ENCODE measurements at places on chromosomes 3 and 15.

- DNase-seq, result peak; percentile 67
Measured at GRCh38 chr3:120449701-120450599, 842 bp downstream of the FSTL1 start.

DNA sequence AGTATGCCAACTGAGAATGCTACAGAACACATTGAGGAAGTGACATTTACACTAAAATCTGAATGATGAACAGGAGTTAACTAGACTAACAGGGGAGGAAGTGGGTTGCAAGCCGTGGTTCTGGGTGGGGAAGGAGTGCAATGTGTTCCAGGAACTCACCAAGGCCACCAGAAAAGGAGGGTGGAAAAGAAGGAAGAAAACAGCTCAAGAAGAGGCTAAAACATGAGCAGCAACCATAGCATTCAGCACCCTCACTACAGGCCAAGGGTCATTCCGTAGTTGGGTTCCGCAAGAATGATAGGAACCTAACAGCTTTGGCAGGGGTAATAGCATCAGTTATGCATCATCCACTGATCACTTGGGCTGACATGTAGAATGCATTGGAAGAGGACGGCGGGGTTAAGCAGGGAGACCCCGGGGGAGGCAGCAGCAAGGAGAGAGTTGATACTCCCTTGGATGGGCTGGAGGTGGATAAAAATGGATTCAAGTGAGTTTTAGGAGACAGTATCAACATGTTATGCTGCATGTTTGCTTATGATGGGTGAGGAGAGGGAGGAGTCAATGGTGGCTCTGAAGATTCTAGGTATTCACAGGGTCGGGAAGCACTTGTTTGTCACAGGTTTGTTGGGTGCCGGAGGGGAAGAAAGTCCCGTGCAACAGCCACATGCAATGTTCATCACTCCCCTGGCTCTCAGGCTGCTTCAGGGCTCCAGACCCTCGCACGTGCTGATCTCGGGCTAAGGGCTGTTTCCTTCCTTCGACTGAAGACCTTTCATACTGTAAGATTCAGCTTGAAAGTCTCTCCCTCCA lies 53.2 kb downstream of the LIPC start:
- no peak for DNase-seq

- DNase-seq, result peak; percentile 37
Measured at GRCh38 chr3:160801386-160802118, 45.5 kb downstream of the PPM1L start.

DNA sequence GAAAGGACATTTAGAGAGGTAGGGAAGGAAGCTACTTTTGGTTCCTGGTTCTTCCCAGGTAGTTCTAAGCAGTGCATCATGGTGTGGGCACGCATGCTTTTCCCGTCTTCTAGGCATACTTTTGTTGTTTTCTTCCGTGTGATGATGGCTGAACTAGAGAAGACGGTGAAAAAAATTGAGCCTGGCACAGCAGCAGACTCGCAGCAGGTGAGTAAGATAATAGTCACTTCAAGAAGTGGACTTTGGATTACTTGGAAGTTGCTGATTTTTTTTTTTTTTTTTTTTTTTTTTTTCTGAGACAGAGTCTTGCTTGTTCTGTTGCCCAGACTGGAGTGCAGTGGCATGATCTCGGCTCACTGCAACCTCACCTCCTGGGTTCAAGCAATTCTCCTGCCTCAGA lies 17.9 kb downstream of the FANCD2OS start:
- DNase-seq, result no peak

- peak; percentile 4 for DNase-seq
Measured at GRCh38 chr3:3998140-3998922, 199.1 kb downstream of the LRRN1 start.

GRCh38 chr3:172309741-172310427 lies 138.4 kb downstream of the GHSR start:
- DNase-seq, result no peak

- peak; percentile 49 for DNase-seq
Measured at GRCh38 chr3:52108302-52109232, 45.7 kb downstream of the POC1A start.

DNA sequence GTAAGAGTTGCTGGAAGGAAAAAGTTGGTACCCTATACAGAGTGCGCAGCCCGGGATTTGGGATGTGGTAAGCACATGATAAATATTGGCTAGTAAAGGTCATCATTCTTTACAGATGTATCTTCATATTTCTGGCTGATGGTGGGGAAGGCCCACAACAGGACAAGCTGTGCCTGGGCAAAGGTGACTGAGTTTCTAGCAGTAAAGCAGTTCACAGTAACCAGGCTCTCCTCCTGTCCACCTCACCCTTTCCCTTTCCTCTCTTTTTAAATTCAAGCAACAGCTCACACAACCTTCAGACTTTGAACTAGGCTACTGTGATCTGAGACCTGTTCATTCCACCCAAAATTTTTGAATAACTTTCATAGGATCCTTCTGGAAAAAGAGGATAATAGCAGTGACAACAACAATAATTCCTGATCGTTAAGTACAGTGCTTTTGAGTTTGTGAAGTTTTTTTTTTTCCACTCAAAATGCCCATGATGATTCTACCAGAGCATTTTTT lies 145.9 kb upstream of the TBL1XR1 start:
- no peak for DNase-seq

DNA sequence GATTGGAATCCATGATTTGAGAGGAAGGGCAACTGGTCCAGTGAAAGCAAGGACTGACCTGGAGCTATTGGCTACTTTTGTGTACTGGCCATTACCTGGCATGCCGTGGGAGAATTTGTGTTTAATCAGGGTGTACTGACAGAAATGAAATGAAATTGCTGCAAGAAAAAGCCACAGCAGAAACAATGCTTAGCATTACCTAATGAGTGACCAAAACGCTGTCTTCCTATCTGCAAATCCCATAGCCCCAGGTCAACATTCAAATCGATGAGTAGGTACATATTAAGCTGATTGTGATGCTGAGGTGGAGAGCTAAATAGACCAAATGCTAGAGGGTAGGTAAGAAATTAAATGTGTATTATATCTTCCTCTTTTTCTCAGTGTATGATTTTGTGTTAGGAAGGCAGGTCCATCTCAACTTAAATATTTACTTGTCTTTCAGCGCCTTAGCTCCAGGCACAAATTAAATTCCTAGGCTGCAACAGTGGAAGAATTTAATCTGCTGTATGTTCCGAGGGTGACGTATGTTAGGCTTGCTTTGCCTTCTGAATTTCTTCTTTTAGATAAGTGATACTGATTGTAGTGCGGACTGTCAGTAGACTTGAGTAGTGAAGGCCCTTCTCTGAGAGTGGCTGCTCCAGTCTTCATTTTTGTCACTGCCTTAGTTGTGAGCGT lies 331.1 kb downstream of the SV2B start:
- DNase-seq, result no peak

GRCh38 chr3:196736670-196737374 lies 2.8 kb upstream of the PAK2 start:
- DNase-seq, result peak; percentile 33

GRCh38 chr3:73499787-73500186 lies 125.0 kb downstream of the PDZRN3 start:
- DNase-seq, result peak; percentile 10

- no peak for DNase-seq
Measured at GRCh38 chr15:41971895-41972252, 483 bp downstream of the EHD4 start.

DNA sequence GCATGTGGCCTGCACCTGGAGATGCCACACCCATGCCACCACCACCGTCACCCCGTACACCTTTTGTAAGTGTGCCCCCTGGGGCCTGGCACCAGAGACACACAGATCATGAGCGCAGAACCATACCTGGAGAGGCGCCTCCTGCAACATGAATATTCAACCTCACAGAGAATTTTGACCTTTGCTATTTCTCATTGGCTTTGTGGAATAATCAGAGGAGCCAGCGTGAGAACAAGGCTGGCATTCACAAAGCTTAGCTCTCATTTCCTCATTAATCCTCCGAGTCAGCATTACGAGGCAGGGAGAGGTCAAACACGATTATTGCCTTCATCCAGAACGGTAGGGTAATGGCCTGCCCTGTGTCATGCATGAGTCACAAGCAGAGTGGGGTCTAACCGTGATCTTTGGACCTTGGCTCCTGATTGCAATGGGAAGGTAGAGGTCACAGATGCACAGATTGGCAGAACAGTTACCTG lies 73.0 kb upstream of the POMGNT2 start:
- DNase-seq, result peak; percentile 33

DNA sequence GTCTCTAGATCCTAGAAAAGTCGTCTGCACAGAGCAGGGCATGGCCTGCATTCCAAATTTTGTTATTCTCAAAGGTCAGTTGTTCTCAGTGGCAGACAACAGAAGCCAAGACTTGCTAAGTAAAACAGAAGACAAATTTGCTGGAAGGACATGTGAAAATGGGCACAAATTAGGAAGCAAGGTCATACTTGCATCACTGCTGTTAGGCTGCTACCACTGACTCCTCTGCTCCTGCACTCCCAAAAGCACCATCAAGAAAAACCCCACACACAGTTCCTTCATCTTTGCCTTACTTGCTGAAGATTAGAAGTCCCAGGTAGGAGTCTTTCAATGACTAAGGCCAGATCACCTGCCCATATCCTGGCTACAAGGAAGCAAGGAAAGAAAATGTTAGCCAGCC lies 69.9 kb upstream of the ATP2C1 start:
- no peak for DNase-seq

- no peak for DNase-seq
Measured at GRCh38 chr3:18469775-18470174, 44.6 kb upstream of the SATB1 start.

- no peak for DNase-seq
Measured at GRCh38 chr3:52036829-52037228, 19.5 kb downstream of the DUSP7 start.

DNA sequence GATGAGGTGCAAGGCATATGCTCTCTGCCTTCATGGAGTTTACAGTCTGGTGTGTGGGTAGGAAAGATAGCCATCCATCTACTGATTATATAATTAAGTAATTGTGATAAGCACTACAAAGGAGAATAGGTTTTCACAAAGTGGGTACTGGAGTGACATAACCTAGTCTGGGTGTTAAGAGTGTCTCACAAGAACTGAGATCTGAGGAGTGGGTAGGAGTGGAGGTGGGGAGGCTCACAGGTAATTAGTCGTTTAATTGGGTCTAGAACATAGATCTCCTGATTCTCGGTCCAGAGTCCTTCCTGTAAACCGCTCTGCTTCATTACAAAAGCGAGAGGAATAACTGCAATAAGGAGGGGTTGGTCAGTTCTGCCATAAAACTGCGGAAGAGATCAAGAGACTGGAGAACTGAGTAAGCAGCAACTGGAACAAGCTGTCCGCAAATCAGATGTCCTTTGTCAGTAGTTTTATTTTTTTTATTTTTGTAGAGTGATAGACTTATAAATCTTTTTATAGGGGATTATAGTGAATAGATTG lies 2.2 kb downstream of the NEO1 start:
- no peak for DNase-seq

DNA sequence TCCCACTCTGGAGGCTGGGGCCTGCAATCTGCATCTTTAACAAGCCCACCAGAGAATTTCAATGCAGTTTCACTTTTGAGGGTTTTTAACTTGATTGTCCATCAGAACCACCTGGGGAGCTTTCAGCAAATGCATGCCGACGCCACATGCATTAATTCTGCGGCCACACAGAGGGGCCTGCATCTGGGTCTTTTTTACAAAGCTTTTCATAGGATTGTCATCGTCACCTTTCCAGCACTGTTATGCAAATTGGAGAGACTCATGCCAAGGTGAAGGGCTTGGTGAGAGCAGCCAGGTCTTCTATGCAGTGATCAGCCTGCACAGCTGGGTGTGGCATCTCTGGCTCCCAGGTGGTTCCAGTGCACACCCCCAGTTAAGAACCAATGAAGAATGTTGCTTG lies 143.0 kb upstream of the CTDSPL start:
- no peak for DNase-seq

DNA sequence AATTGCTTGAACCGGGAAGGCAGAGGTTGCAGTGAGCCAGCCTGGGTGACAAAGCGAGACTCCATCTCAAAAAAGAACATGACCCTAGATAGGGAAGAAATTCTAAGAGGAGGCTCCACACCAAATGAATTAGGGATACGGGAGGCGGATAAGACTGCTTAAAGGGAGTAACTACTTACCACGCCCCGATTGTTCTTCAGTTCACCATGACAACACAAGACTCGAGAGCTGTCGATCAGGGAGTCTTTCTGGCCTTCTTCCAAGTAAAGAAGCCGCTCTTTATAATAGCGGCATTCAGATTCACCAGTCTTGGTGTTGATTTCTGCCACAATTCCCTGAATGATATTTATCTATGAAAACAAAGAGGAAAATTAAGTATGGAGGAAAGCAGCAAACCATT lies 53.9 kb upstream of the TASOR start:
- no peak for DNase-seq

- no peak for DNase-seq
Measured at GRCh38 chr3:52456800-52457183, 1.4 kb downstream of the NISCH start.

GRCh38 chr3:9681723-9682081 lies 21.9 kb upstream of the CPNE9 start:
- DNase-seq, result no peak

GRCh38 chr3:9914559-9915253 lies 2.2 kb upstream of the IL17RC start:
- DNase-seq, result no peak

DNA sequence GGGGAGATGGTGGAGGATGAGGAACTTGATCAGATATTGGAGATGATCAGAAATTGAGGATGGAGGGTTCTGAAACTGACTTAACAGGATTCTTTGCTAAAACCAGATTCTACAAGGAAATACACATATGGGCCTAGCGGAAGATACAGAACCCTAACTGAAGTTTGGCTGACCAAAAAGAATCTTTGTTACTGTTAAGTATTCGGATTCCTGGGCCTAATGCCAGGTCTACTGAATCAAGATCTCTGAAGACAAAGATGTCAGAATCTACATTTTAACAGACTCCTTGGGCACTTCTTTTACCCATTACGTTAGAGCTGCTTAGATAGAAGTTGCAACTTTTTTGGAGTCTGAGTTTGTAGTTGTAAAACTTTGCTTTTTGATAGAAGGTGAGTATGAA lies 137.7 kb downstream of the FNDC3B start:
- DNase-seq, result peak; percentile 76

DNA sequence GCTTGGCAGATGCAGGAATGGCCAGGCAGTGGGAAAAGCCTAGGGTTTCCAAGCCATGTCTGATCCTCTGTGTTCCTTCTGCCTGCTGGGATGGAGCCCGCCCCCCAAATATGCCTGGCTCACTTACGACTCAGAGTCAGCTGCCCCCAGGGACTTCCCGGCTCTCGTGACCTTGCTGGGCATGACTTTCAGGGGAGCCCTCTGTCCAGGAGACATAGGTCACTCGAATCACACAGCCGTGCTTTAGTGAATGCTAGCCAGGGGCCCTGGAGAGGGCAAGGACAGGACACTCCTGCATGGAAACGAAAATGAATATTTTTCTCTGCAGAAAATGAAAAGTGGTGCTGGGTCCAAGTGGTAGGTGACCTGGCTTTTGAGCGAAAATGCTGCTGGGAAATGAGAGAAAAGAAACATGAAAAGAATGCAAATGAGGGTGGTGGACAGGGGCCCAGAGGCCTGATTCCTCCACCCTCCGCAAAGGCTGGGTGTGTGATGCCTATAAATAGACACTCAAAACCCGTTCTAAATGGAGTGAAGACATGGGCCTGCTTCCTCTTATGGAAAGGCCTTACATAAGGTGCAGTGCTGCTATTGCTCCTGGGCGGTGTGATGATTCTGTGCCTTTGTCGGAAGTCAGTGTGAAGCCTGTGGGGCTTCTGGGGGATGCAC lies 107.4 kb downstream of the APBA2 start:
- no peak for DNase-seq
